ENCODE measurements at places on chromosomes 2 and 18. TPM values are rescaled to one million over a fixed set of nuclear protein-coding genes. Genes with fewer than 3 reads are reported as not detected.

Gene BCL2
- polyA plus RNA-seq, result 10.1 TPM

Gene CCDC178
- polyA plus RNA-seq, result 12.9 TPM

Gene ERBB4
- 0.11 TPM for polyA plus RNA-seq

Gene KCNE4
- 8.2 TPM for polyA plus RNA-seq

Gene C2orf66
- polyA plus RNA-seq, result 0.06 TPM

Gene SLC9A4
- 0.01 TPM for polyA plus RNA-seq

Gene LHCGR
- polyA plus RNA-seq, result not detected

Gene GPR45
- not detected for polyA plus RNA-seq

Gene SERPINB4
- polyA plus RNA-seq, result not detected

Gene GLI2
- 1.3 TPM for polyA plus RNA-seq

Gene NAPG
- polyA plus RNA-seq, result 11.7 TPM

Gene GALR1
- polyA plus RNA-seq, result 0.01 TPM

Gene WDFY1
- 15.7 TPM for polyA plus RNA-seq

Gene LIMS4
- polyA plus RNA-seq, result 1.6 TPM

Gene SLC14A1
- 0.40 TPM for polyA plus RNA-seq

Gene SRD5A2
- polyA plus RNA-seq, result not detected

Gene C1QL2
- polyA plus RNA-seq, result not detected

Gene G6PC2
- polyA plus RNA-seq, result 42.9 TPM

Gene PLB1
- 0.61 TPM for polyA plus RNA-seq

Gene NETO1
- 1.2 TPM for polyA plus RNA-seq

Gene SFT2D3
- polyA plus RNA-seq, result 2.8 TPM

Gene KYNU
- 0.30 TPM for polyA plus RNA-seq

Gene CDH19
- polyA plus RNA-seq, result 0.86 TPM

Gene TP53I3
- polyA plus RNA-seq, result 33.0 TPM

Gene TBR1
- polyA plus RNA-seq, result 0.11 TPM

Gene SGO2
- polyA plus RNA-seq, result 0.40 TPM

Gene CXCR1
- polyA plus RNA-seq, result 0.09 TPM

Gene LRATD1
- 3.5 TPM for polyA plus RNA-seq

Gene SERPINB13
- not detected for polyA plus RNA-seq

Gene DNAJC5G
- 0.07 TPM for polyA plus RNA-seq

Gene TMEM198
- 9.5 TPM for polyA plus RNA-seq

Gene STPG4
- polyA plus RNA-seq, result 0.06 TPM

Gene GDF7
- polyA plus RNA-seq, result not detected

Gene E2F6
- 12.2 TPM for polyA plus RNA-seq

Gene PGAP1
- polyA plus RNA-seq, result 1.0 TPM

Gene ANKRD53
- polyA plus RNA-seq, result 5.5 TPM

Gene NTSR2
- 2.2 TPM for polyA plus RNA-seq

Gene IL18R1
- 1.2 TPM for polyA plus RNA-seq

Gene ELOA2
- polyA plus RNA-seq, result not detected

Gene M1AP
- polyA plus RNA-seq, result 0.70 TPM

Gene FAM124B
- 1.8 TPM for polyA plus RNA-seq

Gene ANKAR
- polyA plus RNA-seq, result 1.4 TPM

Gene TUBB8B
- polyA plus RNA-seq, result 0.26 TPM

Gene STK11IP
- 15.7 TPM for polyA plus RNA-seq

Gene PDK1
- polyA plus RNA-seq, result 2.7 TPM

Gene MORN2
- 30.8 TPM for polyA plus RNA-seq

Gene SLC38A11
- polyA plus RNA-seq, result 2.9 TPM

Gene TWIST2
- polyA plus RNA-seq, result 63.3 TPM

Gene FAM110C
- 5.5 TPM for polyA plus RNA-seq

Gene GPR35
- 1.6 TPM for polyA plus RNA-seq

Gene ALK
- polyA plus RNA-seq, result 1.0 TPM

Gene TAF4B
- 1.9 TPM for polyA plus RNA-seq

Gene ASXL3
- 0.11 TPM for polyA plus RNA-seq

Gene CHST10
- polyA plus RNA-seq, result 2.7 TPM

Gene NAT8
- not detected for polyA plus RNA-seq

Gene GAREM1
- polyA plus RNA-seq, result 3.6 TPM

Gene IL36B
- polyA plus RNA-seq, result not detected
